Stimulated activated CD4-positive, alpha-beta T cell treated with anti-CD3 and anti-CD28 coated beads, Interleukin-4, amount 100 ng/mL, for 24 hours (primary cell): ENCODE measurements at places on chromosomes 11 and 22.

- no peak for DNase-seq
Measured at GRCh38 chr22:36569999-36570398, 41.0 kb upstream of the EIF3D start.

DNA sequence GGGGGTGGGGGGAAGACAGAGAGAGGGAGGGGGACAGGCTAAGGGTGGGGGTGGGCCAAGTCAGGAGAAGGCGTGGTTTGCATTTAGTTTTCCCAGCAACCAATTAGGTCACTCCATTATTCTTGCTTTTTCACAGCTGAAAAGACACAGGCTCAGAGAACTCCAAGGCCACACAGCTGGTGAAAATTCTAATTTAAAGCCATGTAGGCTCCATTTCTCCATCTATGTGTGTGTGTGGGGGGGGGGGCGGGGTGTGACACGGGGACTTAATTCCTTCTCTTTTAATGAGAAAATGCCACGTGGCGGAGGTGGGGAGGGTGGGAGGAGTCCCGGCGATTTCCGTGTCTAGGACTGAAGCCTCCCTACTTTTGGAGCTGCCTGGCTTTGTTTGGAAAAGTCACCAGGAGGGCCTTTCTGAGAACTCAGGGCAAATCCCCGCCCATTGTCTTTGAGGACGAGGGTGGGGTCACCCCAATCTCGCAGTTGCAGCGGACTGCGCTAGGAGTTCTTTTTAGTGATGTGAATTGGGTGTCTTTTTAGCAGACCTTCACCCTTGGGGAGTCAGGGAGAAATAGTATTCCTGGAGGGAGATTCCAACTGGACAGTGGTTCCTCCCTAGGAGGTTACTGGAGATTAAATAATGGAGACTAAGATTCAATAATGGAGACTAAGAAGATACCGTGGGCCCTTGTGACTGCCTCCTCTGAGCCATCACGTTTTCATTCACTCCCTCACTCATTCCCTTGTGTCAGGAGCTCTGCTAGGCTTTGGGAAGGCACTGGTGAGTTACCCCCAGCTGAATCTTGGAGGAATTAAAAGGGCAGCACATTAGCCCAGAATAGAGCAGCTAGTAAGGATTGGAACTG, 36.4 kb upstream of the PTPRJ start:
- DNase-seq: no peak

DNA sequence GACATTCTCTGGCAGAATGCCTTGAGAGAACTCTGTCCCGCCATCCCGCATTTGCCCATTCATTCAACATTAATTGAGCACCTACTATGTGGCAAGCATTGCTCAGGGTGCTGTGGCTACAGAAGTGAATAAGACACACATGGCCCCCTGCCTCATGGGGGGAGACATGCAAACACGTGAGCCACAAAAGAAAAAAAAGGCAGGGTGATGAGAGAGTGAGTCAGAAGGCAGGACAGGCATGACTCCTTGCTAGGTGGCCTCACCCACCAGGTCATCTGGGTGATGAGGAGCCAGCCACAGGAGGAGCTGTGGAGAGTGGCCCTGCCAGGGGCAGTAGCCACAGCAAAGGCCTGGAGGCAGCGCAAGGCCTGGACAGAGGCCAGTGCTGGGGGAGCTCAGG, 4.9 kb downstream of the CHRM4 start:
- DNase-seq: no peak

GRCh38 chr11:100639140-100639539, 47.9 kb upstream of the ARHGAP42 start:
- DNase-seq: no peak

DNA sequence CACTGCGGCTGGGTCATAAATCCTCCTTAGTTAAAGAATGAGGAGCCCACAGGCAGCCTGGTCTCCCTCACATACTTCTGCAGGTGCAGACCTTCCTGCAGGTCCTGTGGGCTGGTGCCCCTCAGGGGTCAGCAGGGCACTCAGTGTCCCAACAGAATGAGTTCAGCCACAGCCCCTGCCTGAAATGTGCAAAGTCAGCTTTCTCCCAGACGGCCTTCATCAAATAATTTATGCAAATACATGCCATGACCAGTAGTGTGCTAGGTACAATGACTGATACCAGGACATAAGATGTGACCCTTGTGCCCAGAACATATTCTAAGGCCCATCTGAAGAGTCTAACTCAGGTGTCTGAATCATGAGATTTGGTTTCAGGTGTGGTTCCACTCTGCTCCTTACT, 703.4 kb downstream of the TBC1D22A start:
- no peak for DNase-seq
